ENCODE measurements at places on chromosomes 13 and 19.

DNA sequence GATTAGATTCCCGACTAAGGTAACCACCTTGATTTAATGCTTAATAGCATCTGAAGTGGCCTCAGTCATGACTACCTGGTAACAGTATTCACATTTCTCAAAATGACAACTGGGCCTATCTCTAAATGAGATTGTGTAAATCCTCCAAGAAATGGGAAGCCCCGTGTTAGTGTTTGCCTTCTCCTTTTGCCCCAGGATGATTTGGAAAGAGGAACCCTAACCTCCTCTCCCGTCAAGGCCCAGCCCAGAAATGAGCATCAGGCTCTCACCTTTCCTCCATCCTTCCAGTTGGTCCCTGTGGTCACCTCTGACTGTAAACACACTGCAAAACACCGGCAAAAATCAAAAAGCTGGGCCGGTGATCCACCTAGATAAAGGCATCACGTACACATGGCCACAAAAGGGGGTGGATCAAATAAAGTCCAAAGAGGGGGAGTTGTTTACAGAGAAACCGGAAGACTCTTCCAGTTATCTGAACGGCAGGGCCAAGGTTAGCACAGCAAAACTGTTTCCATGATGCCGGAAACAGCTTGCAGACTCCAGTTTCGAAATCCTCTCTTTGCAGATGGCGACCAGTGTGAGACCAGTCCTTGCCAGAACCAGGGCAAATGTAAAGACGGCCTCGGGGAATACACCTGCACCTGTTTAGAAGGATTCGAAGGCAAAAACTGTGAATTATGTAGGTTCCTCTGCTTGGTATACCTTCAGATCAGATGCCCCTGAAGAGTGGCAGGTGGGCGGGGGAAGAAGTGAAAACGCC lies 16.4 kb downstream of the F10 start:
- DNase-seq: no peak

DNA sequence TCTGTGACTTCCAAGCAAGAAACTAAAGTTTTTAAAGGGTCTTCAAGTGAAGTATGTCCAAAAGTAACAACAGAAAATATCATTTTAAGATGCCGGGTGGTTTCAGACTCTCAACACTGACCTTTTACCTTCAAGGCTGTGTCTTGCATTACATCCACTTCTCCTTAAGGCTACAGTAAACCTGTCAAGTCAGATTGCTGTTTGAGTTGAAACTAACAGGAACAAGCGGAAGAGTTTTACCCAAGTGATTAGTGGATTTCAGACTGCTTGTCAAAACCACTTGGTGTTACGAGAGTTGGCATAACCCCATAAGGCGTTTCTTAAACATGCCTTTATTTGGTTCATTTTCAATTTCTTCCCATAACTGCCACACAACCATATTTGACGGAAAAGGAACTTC lies 283.1 kb downstream of the DCT start:
- DNase-seq: no peak

DNA sequence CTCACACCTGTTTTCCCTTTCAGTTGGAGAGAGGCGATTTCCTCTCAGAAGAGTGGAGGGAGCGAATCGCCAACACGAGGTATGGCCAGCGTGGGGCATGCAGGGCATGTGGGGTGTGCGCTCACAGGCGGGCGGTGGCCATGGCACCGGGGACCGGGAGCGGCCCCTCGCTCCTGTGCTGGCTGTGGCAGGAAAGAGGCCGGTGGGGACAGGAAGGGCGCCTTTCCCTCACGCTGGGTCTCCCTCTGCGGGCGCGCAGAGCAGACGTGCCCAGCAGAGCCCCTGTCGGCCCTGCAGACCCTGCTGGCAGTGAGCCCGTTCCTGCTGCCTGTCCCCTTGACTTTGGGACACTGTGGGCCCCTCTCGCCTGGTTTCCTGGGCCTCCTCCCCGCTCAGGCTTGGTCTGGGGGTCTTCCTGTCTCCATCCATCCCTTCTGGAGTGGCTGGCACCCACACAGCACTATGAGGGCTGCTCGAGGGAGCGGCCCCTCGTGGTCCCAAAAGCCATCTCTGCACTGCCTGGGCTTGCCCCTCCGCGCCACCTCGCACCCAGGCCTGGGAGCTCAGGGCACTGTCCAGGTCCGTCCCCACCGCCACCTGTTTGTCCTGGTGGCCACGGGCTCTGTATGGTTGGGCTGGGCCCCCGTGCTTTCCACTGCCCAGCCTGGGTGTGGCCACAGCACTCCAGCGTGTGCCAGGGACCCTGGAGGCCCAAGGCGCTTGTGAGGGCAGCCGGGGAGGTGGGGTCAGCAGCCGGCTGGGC lies 36.1 kb downstream of the PLEKHJ1 start:
- no peak for DNase-seq

DNA sequence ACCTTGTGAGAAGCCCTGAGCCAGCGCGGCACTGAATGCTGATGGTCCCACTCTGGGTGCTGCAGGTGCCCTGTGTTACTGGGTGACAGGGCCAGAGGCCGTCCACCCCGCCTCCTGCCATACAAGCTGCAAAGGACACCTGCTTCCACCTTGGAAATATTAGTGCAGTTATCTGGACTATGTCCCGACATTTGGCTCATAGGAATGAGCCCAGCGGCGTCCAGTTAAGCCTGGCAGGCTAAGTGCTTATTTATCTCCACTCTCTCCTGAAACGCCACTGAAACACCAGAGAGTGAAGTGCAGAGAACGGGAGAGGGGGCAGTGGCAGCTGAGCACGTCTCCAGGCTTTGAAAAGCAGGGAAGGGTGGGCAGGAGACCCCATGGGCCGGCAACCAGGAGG lies 145.8 kb downstream of the KDM4B start:
- DNase-seq: no peak

GRCh38 chr13:42219876-42220275 lies 52.1 kb upstream of the AKAP11 start:
- no peak for DNase-seq

DNA sequence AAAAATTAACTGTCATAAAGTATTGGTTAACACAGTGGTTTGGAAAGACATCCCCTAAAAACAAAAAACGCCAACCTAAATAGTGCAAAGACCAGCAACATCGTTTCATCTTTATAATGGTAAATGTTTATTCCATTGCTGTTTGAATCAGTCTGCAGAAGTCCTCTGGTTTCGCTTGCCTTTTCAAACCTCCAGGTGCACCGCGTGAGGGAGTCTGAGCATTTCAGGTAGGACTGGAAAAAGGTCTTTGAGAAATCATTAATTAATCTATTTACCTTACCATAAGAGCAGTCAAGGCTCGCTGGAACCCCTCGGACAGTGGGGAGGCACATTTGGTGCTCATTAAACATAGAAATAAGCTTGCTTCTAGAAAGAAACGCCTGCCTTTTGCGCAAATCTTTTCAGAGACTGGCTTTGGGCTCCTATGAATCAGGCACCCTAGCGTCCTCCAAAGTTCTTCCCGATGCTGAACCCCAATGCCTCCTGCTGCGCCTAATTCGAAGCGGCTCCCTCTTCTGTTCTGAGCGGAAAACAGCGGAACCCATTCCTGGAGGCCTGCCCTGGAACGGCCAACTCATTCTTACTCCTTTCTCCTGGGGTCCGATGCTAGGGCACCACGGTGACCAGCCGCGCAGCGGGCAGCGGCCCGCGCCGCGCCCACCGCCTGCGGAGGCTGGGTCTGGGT lies 951 bp upstream of the MTUS2 start:
- DNase-seq: no peak

DNA sequence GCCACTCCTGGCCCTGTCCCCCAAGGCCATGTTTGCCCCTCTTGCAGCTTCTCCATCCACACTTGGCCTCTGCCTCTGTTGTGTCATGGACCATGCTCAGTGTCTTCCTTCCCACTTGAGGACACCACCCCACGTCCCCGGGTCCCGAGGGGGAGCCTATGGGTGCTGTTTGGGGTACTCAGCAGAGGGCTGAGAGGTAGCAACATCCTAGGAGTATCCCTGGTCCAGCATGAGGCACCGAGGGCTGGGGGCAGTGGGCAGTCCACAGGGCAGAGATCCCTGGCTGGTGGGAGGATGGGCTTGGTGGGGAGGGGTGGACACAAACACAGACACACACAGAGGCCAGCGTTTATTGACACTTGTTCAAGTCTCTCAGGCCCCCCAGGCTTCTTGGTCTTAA lies 1.7 kb downstream of the COX7A1 start:
- DNase-seq: no peak

- DNase-seq: no peak
These were observed 257.8 kb downstream of the FOXO1 start for GRCh38 chr13:40408602-40409001.

- DNase-seq: no peak
These were observed 8.7 kb downstream of the EML2 start for GRCh38 chr19:45630463-45630862.

DNA sequence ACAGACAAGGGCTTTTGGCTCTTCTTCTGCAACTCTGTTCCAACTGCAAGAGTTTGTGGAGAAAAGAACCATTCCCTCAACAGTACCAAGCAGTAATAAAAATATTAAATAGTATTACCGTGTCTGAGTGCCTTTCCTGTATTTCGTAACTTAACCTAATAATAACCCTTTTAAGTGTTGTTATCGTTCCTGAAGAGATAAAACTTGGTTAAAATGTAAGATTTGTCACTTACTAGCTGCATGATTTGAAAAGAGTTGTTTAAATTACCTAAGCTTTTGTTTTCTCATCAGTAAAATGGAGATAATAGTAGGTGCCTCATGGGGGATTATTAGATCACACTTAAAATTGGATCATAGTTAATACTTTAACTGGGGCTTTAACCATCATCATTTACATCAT lies 447.2 kb downstream of the GPC5 start:
- DNase-seq: no peak

DNA sequence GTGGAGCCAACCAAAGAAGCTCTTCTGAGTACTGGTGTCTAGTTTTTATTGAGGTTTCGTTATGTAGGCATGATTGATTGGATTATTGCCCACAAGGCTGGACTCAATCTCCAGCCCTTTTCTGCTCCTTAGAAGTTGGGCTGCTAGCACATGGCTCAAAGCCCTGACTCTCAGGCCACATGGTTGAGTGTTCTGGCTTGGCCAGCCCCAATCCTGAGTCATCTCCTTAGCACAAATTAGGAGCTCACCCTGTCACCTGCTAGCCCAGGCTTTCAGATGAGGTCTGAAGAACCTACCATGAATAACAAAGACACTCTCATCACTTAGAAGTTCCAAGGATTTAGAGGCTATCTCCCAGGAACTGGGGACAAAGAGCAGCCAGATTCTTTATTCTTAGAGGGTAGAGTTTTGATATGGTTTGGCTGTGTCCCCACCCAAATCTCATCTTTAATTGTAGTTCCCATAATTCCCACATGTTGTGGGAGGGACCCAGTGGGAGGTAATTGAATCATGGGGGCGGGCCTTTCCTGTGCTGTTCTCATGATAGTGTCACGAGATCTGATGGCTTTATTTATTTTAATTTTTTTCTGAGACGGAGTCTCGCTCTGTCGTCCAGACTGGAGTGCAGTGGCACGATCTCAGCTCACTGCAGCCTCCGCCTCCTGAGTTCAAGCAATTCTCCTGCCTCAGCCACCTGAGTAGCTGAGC lies 11.3 kb downstream of the DPY19L3 start:
- no peak for DNase-seq
